Suprapubic skin (tissue), 4 donors: ENCODE measurements at places on chromosomes 2 and 18. TPM values are rescaled to one million over a fixed set of nuclear protein-coding genes. Genes with fewer than 3 reads are reported as not detected.

Gene SLC5A7
- total RNA-seq: not detected

Gene GCKR
- total RNA-seq: 0.56 TPM

Gene HOXD8
- 3.1 TPM for total RNA-seq

- no peaks in the 10 kb centered on the region for H3K27me3 ChIP-seq
- H3K4me3 ChIP-seq: no peak overlapping the region
- H3K4me1 ChIP-seq: no peaks in the 10 kb centered on the region
- no peak for DNase-seq
Measured at GRCh38 chr2:59149271-59149670, 908.1 kb upstream of the FANCL start.

GRCh38 chr18:65091744-65092329 lies 659.0 kb upstream of the CDH7 start:
- no peaks in the 10 kb centered on the region for H3K4me1 ChIP-seq
- H3K27ac ChIP-seq: no peak overlapping the region
- no peak for DNase-seq

DNA sequence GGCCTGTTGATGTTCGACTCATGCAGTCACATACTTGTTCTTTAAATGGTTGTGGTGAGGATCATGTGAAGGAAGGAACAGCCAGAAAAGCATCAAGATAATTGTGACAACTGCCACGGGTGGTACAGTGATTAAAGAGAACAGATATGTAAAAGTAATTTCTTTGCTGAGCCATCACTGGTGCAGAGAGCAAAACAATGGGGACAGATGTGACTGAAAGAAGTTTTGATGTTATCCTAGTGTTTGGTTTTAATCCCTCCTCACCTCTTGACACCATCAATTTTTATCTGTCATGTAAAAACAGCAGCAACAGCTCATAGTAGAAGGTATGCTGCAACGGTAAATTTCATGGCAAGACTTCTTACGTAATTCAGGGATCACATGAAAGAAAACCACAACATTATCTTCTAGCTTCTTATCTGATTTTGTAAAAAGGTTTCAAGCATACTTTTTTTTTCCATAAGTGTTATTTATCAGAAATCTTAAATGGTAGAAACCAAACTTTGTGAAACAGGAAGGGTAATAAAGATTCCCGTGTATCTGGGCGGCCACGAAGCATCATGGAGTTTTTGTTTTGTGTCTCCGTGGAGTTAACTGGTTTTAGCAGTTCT lies 65.2 kb downstream of the PLCL1 start:
- no peaks in the 10 kb centered on the region for H3K27me3 ChIP-seq
- no peak for DNase-seq
- H3K4me1 ChIP-seq: no peaks in the 10 kb centered on the region
- H3K4me3 ChIP-seq: no peak overlapping the region
- no peak overlapping the region for H3K27ac ChIP-seq
- H3K36me3 ChIP-seq: no peaks in the 10 kb centered on the region

Gene RAB31
- total RNA-seq: 15.2 TPM

DNA sequence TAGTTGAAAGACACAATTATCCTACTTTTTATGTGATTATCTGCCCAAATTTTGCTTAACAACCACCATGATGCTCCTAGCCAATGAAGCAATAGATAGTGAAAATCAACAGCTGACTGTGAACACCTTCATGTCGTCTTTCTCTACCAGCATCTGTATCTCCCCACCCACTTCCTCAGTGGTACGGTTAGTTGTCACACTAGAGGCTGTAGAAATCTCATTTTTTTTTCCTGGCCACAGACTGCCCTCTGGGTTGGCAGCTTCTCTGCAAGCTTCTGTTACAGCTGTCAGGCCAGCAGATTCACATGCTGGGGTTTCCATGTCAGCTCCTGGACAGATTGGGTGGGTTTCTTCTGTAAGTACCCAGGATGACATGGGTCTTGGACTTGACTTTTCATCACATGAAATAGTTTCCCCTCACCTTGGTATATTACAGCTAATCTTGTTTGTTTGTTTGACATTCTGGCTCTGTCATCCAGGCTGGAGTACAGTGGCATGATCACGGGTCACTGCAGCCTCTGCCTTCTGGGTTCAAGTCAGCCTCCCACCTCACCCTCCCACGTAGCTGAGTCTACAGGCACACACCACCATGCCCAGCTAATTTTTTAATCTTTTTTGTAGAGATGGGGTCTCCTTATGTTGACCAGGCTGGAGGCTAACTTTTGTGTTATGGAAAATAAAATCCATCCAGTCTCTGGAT lies 24.3 kb downstream of the STAT4 start:
- no peaks in the 10 kb centered on the region for H3K36me3 ChIP-seq
- no peak overlapping the region for H3K4me3 ChIP-seq
- no peaks in the 10 kb centered on the region for H3K27me3 ChIP-seq
- no peaks in the 10 kb centered on the region for H3K4me1 ChIP-seq
- DNase-seq: no peak
- H3K27ac ChIP-seq: no peak overlapping the region

GRCh38 chr2:172861656-172862476 lies 126.2 kb downstream of the RAPGEF4 start:
- DNase-seq: no peak
- H3K27ac ChIP-seq: no peak overlapping the region
- no peaks in the 10 kb centered on the region for H3K36me3 ChIP-seq
- no peaks in the 10 kb centered on the region for H3K27me3 ChIP-seq

DNA sequence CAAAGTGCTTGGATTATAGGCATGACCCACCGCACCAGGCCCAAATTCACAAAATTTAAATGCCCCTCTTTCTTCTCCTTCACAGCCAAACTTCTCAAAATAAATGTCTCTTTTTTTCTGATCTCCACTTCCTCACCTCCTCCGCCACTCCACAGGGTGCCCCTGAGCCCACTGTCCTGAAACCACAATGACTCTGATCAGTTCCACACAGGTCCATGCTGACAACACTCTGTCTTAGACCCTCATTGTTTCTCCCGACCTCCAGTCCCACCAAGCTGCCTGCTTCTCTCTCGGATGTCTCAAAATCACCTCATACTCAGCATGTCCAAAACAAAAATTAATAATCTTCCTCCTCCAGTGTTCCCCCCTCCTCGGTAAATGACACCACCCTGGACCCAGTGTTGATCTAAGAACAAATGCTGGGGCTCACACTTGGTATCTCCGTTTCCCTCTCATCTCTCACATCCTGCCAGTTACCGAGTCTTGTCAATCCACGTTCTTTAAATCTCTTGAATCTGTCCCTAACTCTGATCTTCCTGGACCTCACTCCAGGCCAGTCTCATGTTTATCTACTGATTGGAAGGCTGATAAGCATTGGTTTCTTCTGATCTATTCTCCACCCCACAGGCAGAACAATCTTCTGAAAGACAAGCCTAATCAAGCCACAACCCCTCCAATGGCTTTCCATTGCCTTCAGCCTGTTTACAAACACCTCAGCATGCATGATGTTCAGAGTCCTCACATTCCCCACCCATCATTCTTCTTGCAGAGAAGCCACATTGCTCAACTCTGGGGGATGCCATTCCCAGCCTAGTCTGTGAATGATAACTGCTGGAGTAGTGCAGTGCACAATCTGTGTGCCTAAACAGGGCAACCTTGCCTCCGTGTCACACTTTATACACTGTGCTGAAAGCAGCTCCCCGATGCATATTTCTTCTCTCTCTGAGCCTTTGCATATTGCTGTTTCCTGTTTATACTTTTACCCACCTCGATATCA lies 12.4 kb upstream of the ANKRD44 start:
- no peak for DNase-seq
- no peaks in the 10 kb centered on the region for H3K27me3 ChIP-seq
- no peaks in the 10 kb centered on the region for H3K36me3 ChIP-seq
- H3K4me1 ChIP-seq: no peaks in the 10 kb centered on the region
- no peak overlapping the region for H3K4me3 ChIP-seq

Gene CXCR4
- total RNA-seq: 6.8 TPM

Gene SLC4A5
- total RNA-seq: 3.2 TPM

Gene CCDC150
- 2.7 TPM for total RNA-seq

Gene D2HGDH
- total RNA-seq: 51.8 TPM

- peaks cover 18% of the 10 kb centered on the region for H3K4me1 ChIP-seq
- H3K36me3 ChIP-seq: no peaks in the 10 kb centered on the region
- no peaks in the 10 kb centered on the region for H3K27me3 ChIP-seq
- no peak for DNase-seq
Measured at GRCh38 chr2:177355874-177356273, 36.7 kb upstream of the AGPS start.
